ENCODE measurements at places on chromosomes 3 and 15.

- DNase-seq: no peak
These were observed 30.0 kb upstream of the PLSCR4 start for GRCh38 chr3:146280864-146281263.

DNA sequence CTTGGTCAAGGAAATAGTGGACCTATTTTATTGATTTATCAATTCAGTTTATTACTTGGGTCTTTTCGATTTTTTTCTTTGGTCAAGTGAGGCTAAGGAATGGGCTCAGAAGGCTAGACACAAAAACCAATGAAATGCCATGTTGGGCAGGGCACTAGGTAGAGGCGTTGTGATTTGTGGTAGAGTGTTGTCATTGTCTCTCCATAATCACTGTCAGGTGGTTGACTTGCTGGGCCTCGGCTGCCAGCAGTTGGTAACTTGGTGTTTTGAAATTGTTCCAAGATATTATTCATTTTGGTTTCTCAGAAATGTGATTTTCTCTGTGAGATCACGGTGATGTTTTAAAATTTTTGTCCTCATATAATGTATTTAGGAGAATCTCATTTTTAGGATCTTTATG lies 173.6 kb downstream of the KLHL25 start:
- no peak for DNase-seq

DNA sequence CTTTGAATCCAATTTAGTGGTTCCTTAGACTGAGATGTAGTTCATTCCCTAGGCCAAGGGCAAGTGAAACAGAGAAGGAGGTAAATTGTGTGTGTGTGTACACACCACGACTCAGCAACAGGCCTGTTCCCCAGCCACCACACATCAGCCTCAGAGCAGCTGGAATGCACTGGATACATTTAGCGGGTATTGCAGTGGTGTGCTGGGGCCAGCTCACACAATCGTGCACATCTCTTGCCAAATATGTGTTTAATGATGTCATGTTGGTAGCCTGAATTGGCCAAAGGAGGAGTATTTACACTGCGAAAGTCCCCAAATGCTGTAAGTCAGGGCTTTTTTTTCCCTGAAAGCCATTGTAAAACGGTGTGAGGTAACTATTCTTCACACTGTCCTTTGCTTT lies 82.3 kb downstream of the RBPMS2 start:
- no peak for DNase-seq

DNA sequence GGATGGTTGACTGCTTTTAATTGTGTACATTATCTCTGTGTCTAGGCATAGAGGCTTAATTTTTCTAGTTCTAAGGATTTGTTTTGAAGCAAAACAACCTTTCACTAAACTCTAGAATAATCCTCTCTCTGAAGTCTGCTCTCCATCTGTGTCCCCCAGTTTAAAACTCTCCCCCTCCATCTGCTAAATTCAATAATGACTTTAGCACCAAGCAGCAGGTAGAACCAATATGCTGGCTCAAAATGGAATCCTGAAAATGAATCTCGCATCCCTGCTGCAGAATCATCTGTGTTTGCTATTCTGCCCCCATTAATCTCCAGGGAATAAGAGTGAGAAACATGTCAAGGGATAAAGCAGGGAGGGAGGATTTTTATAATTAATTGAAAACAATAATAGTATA lies 111.8 kb downstream of the TUSC7 start:
- DNase-seq: no peak

GRCh38 chr3:156654834-156655233 lies 19.6 kb upstream of the TIPARP start:
- DNase-seq: no peak

DNA sequence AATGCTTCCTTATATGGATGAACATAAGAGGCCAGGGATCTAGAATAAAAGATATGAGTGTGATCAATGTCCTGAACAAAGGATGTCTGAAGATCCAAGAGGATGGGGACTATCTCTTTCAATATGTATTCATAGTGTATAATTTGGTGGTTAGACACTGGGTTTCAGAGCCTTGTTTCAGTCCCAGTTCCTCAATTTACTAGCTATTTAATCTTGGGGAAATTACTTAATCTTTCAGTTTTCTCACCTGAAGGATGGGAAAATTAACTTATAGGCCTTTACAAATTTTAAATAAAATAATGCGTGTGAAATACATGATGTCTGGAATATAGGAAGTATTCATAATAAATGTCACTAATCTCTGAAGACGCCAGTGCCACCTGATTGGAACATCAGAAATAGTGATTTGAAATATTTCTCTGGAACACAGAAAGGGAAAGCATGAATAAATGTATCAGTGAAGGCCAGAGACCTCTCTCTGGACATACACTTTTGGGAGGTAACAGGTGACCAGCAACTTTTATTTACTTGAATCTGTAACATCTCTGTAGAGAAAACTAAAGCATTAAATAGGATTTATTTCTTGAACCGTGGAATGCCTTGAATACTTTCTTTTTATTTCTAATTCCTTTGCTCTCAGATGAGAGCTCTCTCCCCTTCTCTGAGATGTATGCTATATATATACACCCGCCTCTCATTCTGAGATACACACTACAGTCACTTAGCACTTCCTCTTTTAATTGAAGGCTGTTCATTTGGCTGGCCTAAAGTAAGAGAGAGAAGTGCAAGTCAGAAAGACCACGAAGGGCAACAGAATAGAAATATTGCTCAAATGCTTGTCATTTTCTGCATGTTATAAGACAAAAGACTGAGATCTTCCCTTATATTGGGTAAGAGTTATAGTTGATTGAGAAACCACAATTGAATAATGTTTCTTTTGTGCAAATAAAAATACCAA lies 407.1 kb downstream of the LSAMP start:
- DNase-seq: no peak

All from stimulated activated CD8-positive, alpha-beta memory T cell treated with anti-CD3 and anti-CD28 coated beads, Interleukin-4, amount 100 ng/mL, for 24 hours (primary cell).